CD4-positive, alpha-beta T cell treated with Interleukin-6 for 4 hours (primary cell): ENCODE measurements at places on chromosomes 4 and X.

GRCh38 chrX:130771230-130771629, 131.8 kb downstream of the ENOX2 start:
- no peak for DNase-seq

GRCh38 chrX:48883729-48884128, 13.8 kb downstream of the TIMM17B start:
- no peak for DNase-seq

DNA sequence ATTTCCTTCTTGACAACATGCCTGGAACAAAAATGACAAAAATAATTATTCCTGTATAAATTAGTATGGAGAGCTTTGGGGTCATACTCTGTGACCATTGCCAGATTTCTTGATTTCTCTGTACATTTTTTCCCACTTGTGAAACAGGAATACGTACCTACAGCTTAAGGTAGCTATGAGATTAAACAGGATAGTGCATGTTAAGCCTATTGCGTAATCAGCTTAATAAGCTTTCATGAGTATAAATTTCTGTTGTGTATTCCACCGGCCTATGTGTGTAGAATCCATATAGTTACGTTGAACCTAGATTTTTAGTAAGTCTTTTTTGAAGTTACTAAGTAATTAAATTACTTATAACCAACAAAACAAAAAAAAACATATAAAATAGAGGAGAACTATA, 334.9 kb downstream of the DCTD start:
- DNase-seq = no peak

DNA sequence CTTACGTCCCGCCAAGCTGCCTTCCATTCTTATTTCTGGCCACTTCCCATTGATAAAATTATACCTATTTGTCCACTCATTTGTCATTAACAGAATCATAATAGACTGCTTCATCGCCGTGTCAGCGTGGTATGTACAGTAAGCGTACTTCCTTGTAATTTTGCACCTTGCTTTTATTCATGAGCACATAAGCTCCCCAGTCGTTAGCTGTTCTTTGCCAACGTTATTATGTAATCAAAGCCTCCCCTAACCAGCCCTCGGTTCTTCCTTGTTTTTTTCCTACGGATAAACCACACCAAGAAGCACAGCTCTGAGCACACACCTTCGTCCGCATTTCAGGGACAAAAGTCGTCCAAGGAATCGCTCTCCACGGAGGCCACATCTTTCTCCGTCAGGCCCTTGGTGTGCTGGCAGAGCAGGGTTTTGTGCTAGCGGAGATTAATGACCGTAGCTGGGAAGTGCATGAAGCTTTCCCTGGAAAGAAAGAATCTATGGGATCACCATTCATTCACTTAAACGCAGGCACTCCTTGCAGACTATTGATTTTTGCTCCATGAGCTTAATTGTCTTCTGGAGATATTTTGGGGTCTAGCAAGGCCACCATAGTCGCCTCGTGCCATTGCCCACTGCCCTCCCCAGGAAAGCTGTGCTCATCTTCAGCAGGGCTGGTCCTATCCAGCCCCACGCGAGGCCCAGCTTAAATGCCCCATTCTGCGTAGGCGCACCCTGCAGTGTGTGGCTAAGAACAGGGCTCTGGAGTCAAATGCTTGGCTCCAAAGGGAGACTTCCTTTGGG, 200.9 kb upstream of the PSAPL1 start:
- no peak for DNase-seq

DNA sequence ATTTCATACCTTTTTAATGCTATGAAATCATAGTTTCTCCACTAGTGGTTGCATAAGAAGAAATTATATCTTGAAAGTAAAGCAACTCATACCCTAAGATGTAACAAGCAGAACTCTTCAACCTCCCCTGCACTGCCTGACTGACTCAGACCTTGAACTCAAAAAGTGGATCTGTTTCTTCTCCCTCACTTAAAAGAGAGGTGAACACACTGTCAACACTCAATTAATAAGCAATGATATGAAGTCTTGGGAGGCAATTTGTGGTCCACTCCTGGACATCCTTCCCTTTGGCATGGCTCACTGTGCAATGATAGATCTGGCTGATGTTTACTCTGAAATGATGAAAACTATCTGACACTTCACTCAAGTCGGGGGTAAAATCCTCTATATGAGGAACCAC, 282.0 kb upstream of the DKK2 start:
- no peak for DNase-seq

- DNase-seq = no peak
Observed at GRCh38 chrX:130607431-130607830, 205.6 kb downstream of the RBMX2 start.
